NCI-H146 (cell line): ENCODE measurements at places on chromosomes 6 and 20.
A peak's percentile ranks its signal among the peaks of the same experiment; 100 is the strongest.

DNA sequence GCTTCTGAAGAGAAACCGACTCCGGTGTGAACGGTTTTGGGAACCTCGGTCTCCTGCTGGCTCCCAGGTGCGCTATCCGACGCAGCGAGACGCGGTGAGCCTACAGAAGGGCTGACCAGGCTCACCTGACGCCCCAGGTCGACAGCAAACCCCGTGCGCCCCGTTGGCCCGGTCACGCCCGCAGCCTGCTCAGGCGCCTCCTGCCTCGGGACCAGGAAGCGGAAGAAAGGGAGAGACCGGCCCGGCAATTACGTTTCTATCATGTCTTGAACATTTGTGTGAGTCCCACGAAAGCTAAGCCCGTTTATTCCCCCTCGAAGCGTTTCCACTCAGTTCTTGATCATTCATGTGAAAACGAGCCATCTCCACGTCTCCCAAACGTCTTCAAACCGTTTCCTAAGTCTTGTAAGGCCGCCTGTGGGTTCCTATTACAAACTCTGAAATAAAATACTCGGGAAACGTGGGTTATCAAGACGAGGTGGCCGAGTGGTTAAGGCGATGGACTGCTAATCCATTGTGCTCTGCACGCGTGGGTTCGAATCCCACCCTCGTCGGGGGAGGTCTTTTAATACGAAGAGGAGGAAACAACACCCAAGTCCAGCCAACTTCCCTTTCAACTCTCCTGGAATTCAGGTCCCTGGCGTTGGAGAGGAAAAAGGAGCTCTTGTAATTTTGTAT lies 150.5 kb upstream of the PRSS16 start:
- DNase-seq, result no peak

DNA sequence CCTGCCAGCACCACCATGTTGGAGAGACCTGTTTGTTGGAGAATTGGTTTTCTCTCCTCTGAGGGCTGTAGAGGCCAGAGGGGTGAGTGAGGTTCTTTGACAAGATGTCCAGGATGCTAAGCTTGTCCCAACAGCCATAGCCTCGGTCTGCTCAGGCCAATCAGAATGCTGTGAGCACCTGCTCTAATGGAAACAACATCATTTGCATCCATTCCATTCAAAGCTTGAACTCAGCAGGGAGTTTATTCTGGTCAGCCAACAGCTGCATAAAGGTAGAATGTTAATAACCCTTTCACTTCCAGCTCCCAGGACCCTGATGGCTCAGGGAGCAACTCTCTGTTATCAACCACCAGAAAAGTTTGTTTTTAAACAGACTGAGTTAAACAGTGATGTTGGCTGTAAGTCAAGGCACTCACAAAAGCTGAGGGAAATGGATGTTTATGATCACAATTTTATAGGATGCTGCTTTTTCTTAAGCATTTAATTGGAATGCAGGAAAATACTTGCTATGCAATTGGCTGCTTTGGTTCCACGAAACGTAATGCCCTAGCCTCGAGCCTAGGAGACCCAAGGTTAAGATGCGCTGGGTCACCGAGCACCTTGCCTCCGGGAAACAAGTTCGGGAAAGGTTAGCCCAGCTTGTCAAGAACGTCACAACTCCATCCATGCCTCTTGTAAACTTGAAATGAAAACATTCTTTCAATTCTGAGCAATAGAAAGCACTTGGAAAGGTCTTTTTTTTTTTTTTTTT lies 155.2 kb downstream of the NFATC2 start:
- DNase-seq, result peak; percentile 54

- no peak for DNase-seq
Measured at GRCh38 chr20:45140836-45141235, 16.6 kb upstream of the WFDC12 start.

- no peak for DNase-seq
Measured at GRCh38 chr20:2659547-2659946, 4.5 kb downstream of the IDH3B start.

GRCh38 chr6:30007132-30007764 lies 53.8 kb upstream of the POLR1H start:
- DNase-seq, result no peak

- no peak for DNase-seq
Measured at GRCh38 chr6:13593720-13594119, 19.3 kb downstream of the SIRT5 start.

GRCh38 chr20:46135856-46136633 lies 17.9 kb downstream of the CD40 start:
- peak; percentile 46 for DNase-seq

- DNase-seq, result peak; percentile 65
Measured at GRCh38 chr20:3000852-3001523, 42.4 kb upstream of the GNRH2 start.

DNA sequence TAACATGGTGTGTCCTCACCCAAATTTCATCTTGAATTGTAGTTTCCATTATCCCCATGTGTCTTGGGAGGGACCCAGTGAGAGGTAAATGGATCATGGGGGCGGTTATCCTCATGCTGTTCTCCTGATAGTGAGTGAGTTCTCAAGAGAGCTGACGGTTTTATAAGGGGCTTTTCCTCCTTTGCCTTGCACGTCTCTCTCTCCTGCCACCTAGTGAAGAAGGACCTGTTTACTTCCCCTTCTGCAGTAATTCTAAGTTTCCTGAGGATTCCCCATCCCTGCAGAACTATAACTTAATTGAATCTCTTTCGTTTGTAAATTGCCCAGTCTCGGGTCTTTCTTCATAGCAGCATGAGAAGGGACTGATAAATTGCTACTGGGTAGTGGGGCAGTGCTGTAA lies 789.3 kb downstream of the FRK start:
- no peak for DNase-seq

DNA sequence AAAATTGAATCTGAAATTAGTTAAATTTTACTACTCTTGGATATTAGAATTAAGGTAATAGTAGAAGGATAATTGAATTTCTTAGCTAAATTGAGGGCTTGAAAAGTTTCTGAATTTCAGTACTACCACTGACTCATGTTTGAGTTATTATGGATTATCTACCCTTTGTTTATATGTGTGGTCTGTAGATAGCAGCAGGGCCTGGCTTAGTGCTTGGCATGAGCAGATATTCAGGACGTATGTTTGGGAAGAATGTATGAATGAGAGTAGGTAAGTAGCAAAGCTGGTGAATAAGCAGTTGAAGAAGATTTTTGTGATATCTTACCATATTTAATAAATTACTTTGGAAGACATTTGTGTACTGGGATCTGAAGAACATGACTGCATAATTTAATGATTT lies 152.7 kb downstream of the MACROD2 start:
- no peak for DNase-seq

- no peak for DNase-seq
Measured at GRCh38 chr6:154621686-154622085, 111.2 kb upstream of the CNKSR3 start.

- DNase-seq, result no peak
Measured at GRCh38 chr6:80271074-80271473, 164.6 kb downstream of the BCKDHB start.

- DNase-seq, result no peak
Measured at GRCh38 chr6:160197662-160198061, 61.0 kb downstream of the SLC22A2 start.

GRCh38 chr6:140581601-140582000 lies 1207.2 kb upstream of the CITED2 start:
- DNase-seq, result no peak

DNA sequence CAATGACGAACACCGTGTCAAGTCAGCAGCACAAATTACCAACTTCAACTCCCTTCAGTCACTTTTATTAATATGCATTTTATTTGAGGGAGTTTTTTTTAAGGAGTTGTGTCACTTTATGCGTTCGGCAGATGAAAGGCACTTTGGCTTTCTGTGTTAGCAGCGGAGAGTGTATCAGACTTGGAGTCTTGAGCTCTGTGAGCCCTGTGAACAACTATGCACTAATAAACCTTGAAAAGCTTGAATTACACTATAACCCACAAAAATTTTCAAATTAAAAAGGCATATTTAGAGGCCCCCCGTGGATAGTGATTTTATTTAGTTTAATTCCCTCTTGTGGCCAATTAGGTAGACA lies 335.3 kb upstream of the NT5E start:
- DNase-seq, result no peak

- no peak for DNase-seq
Measured at GRCh38 chr20:47991875-47992488, 206.7 kb upstream of the SULF2 start.

- DNase-seq, result no peak
Measured at GRCh38 chr6:132210886-132211563, 190.2 kb downstream of the MOXD1 start.

GRCh38 chr6:70107852-70108629 lies 194.8 kb downstream of the COL9A1 start:
- peak; percentile 5 for DNase-seq

GRCh38 chr6:44670146-44670545 lies 282.6 kb downstream of the CDC5L start:
- no peak for DNase-seq

GRCh38 chr6:73558624-73559398 lies 38.0 kb upstream of the EEF1A1 start:
- DNase-seq, result no peak

DNA sequence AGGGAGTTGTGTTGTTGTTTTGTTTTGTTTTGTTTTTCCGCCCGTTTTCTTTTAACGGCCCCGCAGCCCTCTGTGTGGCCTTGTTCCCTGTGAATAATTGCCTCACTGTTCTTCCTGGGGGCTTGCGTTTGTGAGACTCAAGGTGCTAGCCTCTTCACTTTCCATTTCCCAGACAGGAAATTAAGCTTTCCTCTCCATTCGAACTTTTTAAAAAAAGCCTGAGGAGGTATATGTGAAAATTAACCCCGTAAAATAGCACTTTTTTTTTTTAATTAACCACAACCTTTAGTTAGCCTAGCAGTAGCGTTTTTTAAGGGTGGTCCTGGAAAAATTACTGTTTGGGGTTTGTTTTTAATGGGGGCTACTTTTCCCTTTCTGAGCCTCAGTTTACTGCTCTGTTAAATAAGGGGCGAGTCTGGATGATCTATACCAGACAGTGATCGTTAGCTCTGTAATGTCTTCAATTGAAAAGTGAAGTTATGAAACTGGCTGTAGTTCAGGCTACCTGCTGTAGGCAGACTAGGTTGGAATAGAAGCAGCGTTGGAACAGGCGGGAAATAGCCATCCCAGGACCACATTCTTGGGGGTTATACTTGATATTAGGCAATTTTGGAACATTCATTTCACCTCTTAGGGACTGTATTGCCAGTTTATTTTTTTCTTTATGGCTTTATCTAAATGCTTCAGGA lies 1.7 kb downstream of the STX16 start:
- no peak for DNase-seq

DNA sequence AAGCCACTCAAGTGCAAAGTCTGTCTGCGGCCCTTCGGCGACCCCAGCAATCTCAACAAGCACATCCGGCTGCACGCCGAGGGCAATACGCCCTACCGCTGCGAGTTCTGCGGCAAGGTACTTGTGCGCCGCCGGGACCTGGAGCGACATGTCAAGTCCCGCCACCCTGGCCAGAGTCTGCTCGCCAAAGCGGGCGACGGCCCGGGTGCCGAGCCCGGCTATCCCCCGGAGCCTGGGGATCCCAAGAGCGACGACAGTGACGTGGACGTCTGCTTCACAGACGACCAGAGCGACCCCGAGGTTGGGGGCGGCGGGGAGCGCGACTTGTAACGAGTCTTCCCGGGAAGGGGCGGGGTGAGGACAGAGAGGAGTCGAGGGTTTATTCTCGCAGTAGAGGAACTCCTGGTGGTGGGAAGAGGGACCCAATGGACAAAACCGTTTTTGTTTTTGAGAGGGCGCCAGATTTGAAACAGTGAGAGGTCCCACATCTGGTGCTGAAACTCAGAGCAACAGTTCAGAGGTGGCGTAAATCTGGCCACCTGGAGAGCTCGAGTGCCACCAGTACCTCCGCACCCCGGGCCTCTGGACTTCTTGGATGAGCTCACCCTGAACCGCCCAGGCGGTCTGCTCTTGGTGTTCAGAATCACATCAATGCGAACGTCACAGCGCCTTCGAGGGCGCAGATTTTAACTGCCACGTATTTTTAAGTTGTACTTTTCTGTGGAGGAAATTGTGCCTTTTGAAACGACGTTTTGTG lies 8.0 kb downstream of the PRDM13 start:
- peak; percentile 41 for DNase-seq

DNA sequence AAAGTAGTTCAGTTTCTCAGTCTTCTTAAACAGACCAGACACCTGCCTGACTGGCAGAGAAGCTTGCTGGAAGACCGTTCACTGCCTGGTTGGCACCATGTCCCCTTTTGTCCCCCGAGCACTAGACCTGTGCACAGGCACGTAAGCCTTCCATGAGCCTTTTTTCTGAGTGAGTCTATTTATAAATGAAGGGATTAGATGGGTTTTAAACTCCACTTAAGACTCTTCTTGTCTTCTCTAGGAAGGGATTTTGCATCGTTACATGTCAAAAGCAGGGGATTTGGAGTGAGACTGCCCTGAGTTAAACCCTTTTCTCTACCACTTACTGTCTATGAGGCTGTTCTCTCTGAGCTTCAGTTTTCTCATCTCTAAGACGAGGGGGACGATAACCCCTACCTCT lies 37.6 kb downstream of the STK35 start:
- DNase-seq, result no peak
